Type B pancreatic cell (in vitro differentiated cells): ENCODE measurements at places on chromosomes 13 and 19. TPM values are rescaled to one million over a fixed set of nuclear protein-coding genes. Genes with fewer than 3 reads are reported as not detected.

Gene NAPSA
- total RNA-seq = 2.3 and 6.0 TPM in 2 replicates

GRCh38 chr19:12913011-12913561, 6.0 kb downstream of the SYCE2 start:
- no peak for DNase-seq

Gene SYDE1
- 7.3 and 23.7 TPM in 2 replicates for total RNA-seq

Gene THAP8
- total RNA-seq = 4.9 and 6.4 TPM in 2 replicates

GRCh38 chr13:24627946-24628345, 52.3 kb upstream of the ATP12A start:
- no peak for DNase-seq

Gene MLLT1
- 51.3 and 106 TPM in 2 replicates for total RNA-seq
